ENCODE measurements at places on chromosomes 2 and 18. TPM values are rescaled to one million over a fixed set of nuclear protein-coding genes. Genes with fewer than 3 reads are reported as not detected.

DNA sequence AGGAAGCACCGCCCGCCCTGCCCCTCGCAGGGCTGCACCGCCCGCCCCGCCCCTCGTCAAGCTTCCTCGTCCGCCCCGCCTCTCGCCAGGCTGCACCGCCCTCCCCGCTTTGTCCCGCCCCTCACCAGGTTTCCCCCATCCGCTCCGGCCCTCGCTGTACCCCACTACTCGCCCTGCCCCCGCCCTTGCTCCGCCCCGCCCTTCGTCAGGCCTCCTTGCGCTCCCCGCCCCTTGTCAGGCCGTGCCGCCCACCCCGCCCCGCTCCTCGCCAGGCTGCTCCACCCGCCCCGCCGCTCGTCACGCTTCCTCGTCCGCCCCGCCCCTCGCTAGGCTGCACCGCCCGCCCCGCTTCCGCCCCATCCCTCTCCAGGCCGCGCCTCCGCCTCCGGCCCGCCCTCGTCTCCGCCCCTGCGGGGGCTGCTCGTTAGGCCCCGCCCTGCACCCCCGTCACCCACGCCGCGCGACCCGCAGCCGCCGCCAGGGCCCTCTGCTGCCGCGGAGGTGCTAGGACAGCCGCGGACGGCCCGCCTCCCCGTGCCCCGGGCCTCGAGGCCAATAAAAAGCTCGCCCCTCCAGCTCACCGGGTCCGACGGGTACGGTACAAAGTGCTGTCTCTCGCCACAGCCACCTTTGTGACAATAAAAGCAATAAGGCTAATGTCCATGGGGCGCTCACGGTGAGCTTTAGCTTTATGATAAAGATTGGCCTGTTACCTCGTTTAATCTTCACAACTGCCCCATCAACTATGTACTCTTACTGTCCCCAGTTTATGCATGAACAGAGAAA, 602 bp upstream of the DNPEP start:
- peak; percentile 97 for DNase-seq

- no peak for DNase-seq
Observed at GRCh38 chr18:5395860-5396448, 100.4 kb upstream of the ZBTB14 start.

DNA sequence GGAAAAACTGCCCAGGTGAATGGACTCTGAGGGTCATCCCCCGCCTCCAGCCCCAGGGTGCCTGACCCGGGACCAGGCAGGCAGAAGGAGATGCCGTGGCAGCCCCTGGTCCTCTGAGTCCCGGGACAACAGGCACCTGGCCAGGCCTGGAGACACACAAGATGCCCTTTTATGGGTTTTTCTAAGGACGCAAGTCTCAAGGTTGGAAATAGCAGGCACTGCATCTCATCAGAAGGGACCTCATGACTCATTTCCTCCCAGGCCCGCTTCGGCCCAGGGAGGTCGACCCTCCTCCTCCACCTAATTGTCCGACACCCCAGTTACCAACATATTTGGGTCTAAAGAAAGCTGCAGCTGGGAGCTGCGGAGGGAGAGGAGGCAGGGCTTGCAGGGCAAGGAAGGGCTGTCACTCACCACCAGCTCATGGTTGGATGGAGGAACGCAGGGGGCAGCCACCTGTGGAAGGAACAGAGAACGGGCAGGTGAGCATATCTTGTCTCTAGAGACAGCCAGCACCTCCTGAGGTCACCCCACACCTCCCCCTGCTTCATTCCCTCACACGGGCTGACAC, 82.9 kb downstream of the TNS1 start:
- DNase-seq: no peak

DNA sequence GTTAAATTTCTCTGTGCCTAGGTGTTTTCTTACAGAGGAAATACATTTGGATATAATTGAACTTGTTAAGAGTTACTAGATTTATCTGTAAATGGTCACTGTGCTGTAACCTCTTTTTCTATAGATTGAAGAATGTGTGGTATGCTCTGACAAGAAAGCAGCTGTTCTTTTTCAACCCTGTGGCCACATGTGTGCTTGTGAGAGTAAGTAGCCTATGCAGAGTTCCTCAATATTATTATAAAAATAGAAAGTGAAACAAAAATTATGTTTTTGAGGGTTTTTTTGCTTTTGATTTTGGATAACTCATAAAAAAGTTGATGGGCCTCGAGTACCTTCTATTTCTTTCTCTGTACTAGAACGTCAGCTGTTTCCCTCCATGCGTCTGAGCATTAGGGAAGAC, 112.4 kb downstream of the MIB1 start:
- DNase-seq: no peak

DNA sequence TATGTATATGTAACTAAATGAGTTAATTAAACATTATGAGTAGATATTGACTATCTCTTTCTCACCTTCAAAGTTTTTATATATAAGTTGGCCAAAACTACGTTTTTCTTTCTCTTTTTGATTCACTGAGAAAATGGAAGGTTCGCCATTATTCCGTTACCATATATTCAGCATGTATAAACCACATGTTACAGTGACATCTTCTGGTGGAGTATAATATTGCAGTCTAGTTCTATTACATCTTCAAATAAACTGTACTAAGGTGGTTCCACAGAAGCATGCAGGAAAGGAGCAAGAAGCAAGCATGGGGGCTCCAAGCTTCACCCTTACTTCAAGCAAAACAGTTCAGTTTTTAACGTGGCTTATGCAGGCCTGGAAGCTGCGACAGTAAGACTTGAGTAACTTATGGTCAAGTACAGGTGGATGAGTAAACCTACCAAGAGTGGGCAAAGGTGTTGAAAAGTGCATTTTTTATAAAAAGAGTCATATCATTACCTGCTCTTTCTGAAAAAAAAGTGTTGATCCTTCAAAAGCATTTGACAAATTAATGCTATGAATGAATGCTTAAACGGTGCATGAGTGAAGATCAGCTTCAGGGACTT, 129.8 kb upstream of the RAB6C start:
- DNase-seq: no peak

Gene CKAP2L
- total RNA-seq: 19.9 TPM

All from MG63 (cell line).